ENCODE measurements at places on chromosomes 1 and 21. TPM values are rescaled to one million over a fixed set of nuclear protein-coding genes. Genes with fewer than 3 reads are reported as not detected.

GRCh38 chr1:248924696-248925532 is 18.9 kb downstream of the PGBD2 start:
- peak; percentile 9 for DNase-seq

DNA sequence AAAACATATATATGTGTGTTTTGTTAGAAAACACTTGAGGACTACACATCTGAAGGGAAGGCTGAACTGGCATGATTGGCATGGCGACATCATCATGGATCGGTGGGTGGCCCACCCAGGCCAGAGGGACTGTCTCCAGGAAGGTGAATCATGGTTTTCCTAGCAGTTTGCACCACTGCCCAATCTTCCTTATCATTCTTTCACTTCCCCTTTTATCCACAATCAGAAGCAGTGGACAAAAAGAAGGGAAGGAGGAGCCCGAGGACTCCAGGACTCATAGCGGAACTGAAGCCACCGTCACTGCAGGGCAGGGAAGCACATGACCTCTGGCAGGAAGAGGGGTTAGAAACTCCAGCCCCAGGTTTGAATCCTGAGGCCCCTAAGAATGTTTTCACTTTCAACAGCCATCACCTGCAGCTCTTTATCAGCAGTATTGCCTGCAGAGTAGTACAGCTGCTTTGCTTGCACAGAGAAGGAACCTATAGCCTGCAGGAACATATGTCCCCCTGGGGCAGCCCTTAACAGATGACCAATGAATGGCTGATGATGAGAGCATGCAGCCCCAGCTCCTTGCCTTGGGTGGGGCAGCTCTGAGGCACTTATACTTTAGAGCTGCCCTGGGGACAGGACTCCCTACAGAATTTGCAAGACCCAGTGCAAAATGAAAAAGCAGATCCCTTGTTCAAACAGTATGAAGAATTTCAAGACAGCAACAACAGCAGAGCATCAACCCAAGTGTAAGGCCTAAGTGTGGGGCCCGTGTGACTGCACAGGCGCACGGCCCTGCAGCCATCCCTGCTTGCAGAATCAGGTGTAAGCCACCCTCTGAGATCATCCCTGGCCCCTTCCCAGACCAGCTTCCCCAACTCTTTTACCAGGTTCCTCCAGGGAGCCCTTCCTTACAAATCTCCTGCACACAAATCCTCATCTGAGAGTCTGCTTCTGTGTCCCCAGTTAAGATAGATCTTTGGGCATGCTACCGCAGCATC is 241.8 kb upstream of the IRF2BP2 start:
- DNase-seq: no peak

- no peak for DNase-seq
Observed at GRCh38 chr21:46150073-46150472, 5.3 kb downstream of the FTCD start.

- no peak for DNase-seq
Observed at GRCh38 chr1:69702085-69702484, 134.4 kb downstream of the LRRC7 start.

DNA sequence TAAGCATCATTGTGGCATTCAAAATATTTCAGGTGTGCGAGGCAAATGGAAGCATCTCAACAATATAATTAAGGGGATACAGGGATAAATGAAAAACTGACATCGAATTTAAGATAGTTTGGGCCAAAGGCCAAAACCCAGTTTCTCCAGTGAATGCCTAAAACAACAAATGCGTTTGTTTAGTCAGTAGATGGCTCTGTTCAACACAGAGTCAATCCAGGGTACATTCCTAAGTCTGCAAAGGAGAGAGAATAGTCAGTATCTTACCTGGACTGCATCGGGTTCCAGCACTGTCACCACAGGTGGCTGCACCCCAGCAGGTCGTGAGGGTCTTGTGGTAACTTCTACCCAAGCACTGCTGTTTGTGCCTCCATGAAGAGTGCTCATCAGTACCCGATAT is 321.1 kb downstream of the KCTD3 start:
- no peak for DNase-seq

The TCEA3 gene
- total RNA-seq: 66.2 TPM

The S1PR1 gene
- total RNA-seq: 15.2 TPM

The PCAT6 gene
- total RNA-seq: not detected

- DNase-seq: no peak
Observed at GRCh38 chr1:31780632-31781031, 16.5 kb upstream of the ADGRB2 start.

DNA sequence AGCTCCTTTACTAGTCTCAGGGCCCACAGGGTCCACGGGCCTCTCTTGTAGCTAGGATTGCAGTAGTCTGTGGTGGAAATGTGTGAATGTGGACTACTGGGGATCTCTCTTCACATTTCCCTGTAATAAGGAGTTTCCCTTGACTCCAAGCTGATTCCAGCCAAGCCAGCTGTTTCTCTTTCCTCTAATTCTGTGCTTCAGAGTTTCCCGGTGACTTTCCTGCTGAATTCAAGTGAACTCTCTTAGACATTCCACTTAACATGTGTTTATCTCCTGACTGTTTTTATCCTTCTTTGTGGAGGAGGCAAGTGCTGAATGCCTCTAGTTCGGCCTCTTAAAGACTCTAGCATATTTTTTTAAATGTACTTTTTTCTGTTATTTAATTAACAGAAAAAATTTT is 354.0 kb upstream of the RGS18 start:
- peak; percentile 7 for DNase-seq

- DNase-seq: no peak
Observed at GRCh38 chr1:20480243-20480944, 5.6 kb downstream of the CAMK2N1 start.

GRCh38 chr1:237799762-237800474 is 90.8 kb downstream of the ZP4 start:
- no peak for DNase-seq

- no peak for DNase-seq
Observed at GRCh38 chr1:72140222-72140621, 142.1 kb downstream of the NEGR1 start.

DNA sequence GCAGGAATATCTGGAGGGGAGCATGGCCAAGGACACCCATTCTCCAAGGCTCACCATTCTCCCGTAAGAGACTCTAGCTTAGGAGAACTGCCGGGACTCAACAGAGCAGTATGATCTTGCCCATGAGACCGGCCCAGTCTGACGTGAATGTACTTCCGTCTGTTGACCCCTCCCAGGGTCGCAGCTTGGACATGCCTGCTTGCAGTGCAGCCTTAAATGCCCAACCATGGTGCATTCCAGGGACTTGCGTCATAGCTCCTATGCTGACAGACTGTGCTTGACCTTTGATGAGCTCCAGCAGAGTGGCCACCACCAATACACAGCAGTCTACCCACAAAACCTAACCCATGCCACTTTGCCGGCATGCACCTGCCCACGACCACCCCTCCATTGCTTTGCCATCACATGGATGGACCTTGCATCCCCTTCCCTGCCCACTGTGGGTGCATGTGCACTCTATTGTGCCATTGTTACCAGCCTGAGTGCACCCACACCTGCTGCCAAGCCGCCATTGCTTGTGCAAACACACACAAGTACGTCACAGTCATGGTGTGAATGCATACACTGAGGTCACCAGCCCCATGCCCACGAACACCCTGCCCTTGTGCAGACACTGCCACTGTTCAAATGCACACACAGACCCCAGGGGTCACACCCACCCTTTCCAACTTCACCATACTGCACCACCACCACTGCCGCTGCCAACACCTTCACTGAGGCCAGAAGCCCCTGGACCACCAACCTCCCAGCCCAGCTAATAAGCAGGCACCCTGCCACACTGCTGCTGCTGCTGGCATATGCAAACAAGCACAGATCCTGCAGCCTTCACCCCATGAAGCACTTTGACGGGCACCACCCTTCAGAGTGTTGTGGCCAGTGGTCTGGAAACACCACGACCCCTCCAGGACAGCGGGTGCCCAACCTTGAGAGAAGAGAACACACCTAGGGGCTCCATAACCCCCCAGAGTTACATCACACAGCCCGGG is 1141.3 kb downstream of the BRINP3 start:
- DNase-seq: no peak

GRCh38 chr1:243991650-243992049 is 59.4 kb upstream of the ZBTB18 start:
- DNase-seq: no peak

GRCh38 chr1:160624464-160624863 is 22.4 kb downstream of the SLAMF1 start:
- no peak for DNase-seq

DNA sequence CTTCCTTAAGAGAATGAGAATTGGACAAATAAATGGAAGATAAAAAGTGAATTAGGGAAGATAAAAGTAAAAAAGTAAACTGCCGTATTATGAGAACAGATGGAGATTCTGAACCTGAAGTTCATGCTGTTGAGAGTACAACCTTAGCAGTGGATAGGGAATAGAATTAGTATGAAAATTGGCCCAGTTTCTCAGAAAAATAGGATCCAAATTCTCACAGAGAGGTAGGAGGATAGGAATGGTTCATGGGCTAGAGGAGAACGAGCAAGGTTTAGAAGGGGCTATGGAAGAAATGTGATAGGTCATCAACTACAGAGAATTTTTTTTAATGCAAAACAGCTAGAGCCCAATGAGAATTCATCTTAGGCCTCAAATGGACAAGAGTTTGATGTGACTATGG is 42.3 kb downstream of the COL24A1 start:
- no peak for DNase-seq

GRCh38 chr1:36924282-36924811 is 110.0 kb downstream of the GRIK3 start:
- no peak for DNase-seq

DNA sequence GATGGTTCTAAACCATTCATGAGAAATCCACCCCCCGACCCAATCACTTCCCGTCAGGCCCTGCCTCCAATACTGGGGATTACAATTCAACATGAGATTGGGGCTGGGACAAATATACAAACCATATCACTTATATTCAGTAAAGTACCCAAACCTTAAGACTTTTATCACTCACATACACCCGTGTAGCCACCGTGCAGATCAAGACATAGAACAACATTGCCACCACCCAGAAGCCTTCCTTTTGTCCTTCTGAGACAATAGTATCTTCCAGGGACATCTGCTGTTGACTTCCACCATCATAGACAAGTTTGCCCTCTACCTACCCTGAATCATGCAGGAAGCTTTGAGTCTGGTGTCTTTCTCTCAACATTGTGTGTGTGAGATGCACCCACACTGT is 37.5 kb downstream of the CLIC6 start:
- no peak for DNase-seq

The DMRTA2 gene
- total RNA-seq: not detected

GRCh38 chr1:234111458-234112142 is 207.1 kb downstream of the SLC35F3 start:
- DNase-seq: no peak
